AG08396 (cell line): ENCODE measurements at places on chromosomes 6 and 20.

- DNase-seq: peak; percentile 7
These were observed 38.9 kb downstream of the ORC3 start for GRCh38 chr6:87628881-87629280.

DNA sequence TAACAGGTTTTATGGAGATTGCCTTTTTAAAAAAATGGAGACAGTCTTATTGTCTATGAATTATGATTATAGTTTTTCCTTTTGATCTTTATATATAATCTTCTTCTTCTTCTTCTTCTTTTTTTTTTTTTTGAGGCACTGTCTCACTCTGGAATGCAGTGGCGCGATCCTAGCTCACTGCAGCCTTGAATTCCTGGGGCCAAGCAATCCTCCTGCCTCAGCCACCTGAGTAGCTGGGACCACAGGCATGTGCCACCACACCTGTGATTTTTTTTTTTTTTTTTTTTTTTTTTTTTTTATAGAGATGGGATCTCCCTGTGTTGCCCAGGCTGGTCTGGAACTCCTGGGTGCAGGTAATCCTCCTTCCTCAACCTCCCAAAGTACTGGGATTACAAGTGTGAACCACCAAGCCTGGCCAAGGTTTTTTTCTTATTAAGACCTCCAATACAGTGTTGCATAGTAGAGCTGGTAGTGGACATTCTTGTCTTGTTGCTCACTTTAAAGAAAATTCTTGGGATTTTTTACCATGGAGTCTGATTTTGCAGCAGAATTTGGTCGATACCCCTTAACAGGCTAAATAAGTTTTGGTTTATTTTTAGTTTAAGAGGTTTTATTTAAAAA lies 46.5 kb downstream of the STK4 start:
- peak; percentile 31 for DNase-seq

DNA sequence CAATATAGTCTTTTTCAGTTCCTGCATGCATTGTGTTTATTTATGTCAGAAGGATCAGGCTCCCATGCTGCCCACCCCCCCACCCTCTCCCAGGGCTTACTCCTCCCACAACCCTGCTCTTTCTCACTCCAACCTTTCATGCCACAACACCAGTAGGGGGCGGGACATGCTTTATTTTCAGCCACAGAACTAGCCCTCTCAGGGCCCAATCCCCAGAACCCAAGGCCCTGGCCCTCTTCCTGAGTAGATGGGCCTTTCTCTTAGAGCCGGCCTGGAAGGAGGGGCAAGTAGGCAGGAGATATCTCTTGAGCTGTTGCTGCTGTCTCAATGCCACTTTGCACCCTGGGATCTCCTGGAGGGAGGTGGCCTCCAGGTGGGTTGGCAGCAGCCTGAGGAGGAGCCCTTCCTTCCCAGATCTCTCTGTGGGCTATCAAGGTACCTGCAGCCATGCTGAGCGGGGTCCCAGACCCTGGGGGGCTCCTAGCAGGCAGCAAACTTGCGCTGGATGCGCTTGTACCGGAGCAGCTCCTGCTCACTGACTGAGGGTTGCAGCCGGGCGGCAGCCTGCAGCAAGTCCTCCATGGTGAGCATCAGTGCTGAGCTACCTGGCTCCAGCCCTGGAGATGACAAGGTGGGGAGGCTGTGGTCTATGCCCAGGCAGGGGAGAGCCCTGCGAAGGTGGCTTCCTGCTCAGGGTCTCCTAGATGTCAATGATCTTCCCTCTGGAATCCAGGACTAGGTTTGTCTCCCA lies 3.5 kb downstream of the GNMT start:
- peak; percentile 62 for DNase-seq

GRCh38 chr20:16701296-16701695 lies 28.5 kb upstream of the SNRPB2 start:
- DNase-seq: no peak

- DNase-seq: peak; percentile 21
These were observed 15.8 kb upstream of the LIN28B start for GRCh38 chr6:104940893-104941728.

- DNase-seq: no peak
These were observed 302.9 kb downstream of the CDKAL1 start for GRCh38 chr6:20837189-20837588.

- no peak for DNase-seq
These were observed 79.0 kb downstream of the MRPL14 start for GRCh38 chr6:44048277-44048676.

- DNase-seq: no peak
These were observed 137.3 kb downstream of the BTBD9 start for GRCh38 chr6:38502423-38502822.

DNA sequence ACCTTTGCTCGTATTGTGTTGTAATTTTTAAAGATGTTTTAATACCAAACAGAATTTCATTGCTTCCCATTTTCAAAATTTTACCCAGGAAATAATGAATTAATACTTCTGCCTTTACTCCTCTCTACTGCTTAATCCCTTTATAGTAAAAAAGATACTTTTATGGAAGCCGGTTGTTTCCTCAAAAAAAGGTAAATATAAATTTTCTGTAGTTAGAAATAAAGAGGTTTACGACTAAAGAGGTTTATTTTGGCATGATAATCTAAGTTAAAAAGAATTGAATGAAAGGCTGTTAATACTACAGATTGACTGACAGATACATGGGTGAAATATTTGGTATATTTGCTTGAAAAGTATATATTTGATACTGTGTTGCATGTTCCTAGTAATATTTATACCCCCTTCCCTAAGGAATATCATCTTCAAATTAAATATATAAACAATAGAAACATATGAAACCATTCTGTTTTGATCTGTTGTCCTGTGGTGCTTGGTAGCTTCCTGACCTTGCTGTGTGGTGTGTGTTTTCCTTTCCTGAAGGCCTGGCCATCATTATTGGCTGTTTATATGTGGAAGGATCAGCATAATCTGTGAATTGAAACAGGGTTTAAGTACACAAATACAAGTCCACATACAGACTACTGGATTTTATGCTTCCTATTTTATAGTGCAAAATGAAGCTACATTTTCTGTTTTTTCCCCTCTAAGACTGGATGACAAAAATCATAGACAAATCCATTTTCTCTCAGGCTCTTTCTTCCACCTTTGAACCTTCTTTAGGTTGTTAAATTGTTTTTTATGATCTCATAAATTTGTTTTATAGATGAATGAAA lies 2.3 kb downstream of the LIN28B start:
- no peak for DNase-seq

- no peak for DNase-seq
These were observed 61.4 kb upstream of the LOC128125822 start for GRCh38 chr6:63510849-63511248.

DNA sequence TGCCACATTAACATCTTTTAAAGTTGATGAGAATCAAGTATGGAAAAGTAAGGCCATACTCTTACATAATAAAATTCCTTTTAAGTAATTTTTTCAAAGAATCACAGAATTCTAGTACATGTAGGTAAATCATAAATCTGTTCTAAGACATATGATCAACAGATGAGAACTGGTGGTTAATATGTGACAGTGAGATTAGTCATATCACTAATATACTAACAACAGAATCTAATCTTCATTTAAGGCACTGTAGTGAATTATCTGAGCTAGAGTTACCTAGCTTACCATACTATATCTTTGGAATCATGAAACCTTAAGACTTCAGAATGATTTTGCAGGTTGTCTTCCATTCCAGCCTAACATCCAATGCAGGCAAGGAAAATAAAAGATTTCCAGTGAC lies 11.6 kb downstream of the PLN start:
- no peak for DNase-seq

GRCh38 chr20:17960927-17961586 lies 7.5 kb downstream of the SNX5 start:
- no peak for DNase-seq

- DNase-seq: no peak
These were observed 643.8 kb downstream of the DHX35 start for GRCh38 chr20:39605908-39606307.
